ENCODE measurements at places on chromosomes 7 and 10.

DNA sequence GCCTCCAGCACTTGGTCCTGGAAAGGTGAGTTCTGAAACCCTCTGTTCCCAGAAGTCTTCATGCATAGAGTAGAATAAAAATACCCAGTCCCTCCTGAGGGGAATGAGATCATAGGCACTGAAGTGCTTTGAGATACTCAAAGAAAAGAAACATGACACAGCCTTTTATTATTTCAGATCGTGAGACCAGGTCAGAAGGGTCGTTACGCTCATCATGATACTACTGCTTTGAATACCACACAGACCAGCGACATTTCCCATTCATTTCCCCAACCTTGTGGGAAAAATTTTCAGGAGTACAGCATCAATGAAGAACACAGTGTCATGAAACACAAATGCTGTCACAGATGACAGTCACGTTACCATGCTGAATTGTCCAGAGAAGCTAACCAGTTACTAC lies 15.0 kb downstream of the CLRN3 start:
- DNase-seq = no peak

- no peak for DNase-seq
Observed at GRCh38 chr10:88089498-88089897, 226.1 kb downstream of the PTEN start.

- peak; percentile 73 for DNase-seq
Observed at GRCh38 chr10:34434119-34434594, 380.9 kb downstream of the PARD3 start.

DNA sequence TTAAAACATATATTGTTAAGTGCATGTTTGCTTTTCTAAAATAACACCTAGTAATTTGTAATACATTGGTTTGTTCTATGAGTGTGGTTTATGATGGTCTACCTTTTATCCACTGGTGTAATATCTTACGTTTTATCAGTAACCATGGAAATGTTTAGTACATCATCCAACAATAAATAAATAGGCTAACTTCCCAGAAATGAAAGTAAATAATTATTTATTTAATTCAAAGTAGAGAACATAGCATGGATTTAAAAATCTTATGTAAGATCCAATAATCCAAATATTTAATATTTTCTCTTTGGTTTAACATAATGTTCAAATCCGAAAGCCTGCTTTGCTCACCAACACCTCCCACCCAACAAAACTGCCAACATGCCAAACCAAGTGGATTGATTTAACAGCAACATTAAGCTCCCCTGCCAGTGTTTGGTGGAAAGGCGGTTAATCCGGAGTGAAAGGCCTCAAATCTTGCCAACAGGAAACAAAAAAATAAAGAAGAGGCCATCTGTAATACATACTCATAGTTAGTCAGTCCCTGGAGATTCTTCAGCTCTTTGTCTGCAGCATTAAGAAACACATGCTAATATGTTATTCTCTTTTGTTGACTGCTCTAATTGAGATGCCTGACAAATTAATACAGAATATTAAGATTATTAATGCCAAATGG lies 897.8 kb downstream of the CNTNAP2 start:
- no peak for DNase-seq

- DNase-seq = peak; percentile 67
Observed at GRCh38 chr7:139457153-139457946, 26.1 kb downstream of the KLRG2 start.

DNA sequence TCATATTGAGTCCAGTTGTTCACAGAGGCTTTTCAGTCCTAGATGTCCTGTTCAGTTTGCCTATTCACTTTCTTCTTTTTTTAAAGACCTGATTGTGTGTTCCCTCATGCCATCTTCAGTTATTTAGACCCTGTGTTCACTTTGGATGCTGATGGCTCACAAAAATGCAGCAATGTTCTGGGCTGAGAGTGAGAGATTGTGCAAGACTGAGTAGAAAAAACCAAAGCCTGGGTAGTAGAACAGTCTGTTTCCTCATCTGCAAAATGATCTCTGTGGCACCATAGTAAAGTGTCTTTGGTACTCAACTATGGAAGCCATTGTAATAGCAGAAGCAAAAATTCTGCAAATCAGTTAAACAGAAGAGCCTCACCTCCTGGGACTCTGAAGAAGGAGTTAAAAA lies 43.2 kb downstream of the AKR1B1 start:
- DNase-seq = no peak

DNA sequence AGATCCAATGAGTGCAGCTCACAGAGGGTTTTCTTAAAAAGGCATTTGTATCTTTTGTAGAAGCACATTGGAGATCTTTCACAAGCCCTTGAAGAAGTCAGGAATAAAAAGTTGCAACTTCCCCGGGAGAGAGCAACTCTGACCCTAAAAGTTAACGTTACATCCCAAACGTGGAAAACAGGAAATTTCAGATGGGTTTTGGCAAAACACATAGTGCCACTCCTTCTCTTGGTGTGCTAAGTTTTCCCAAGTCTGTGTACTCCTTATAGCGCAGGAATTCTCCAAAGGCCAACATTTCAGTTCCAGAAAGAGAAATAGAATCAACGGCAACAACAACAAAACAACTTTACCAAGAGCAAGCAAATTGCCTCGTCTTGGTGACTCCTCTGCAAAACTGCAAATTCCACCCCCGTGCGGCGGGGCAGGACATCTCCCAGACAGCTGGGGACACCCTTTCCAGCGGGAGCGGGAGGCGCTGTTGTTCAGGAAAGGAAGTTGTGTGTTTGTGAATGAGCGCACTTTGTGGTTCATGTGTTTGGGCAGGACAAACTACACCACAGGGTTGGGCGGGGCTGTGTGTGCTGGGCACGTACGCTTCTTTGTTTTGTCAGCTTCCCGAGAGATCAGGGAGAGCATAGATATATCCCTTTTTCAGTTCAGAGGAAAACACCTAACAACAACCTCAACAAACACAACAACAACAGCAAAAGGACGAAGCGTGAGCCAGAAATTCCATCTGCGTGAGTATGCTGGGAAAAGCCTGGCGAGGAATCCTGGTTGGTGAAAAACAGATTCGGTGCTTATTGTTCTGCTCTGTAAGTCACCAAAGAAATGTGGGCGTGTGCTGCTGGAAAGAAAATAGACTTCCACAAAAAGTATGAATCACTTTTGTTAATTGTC lies 294.7 kb upstream of the PITRM1 start:
- DNase-seq = peak; percentile 99

- peak; percentile 82 for DNase-seq
Observed at GRCh38 chr7:117119192-117119924, 166.1 kb downstream of the ST7 start.

GRCh38 chr7:88845091-88845490 lies 49.6 kb upstream of the TEX47 start:
- DNase-seq = no peak

- no peak for DNase-seq
Observed at GRCh38 chr7:97269741-97270140, 152.2 kb downstream of the SDHAF3 start.

DNA sequence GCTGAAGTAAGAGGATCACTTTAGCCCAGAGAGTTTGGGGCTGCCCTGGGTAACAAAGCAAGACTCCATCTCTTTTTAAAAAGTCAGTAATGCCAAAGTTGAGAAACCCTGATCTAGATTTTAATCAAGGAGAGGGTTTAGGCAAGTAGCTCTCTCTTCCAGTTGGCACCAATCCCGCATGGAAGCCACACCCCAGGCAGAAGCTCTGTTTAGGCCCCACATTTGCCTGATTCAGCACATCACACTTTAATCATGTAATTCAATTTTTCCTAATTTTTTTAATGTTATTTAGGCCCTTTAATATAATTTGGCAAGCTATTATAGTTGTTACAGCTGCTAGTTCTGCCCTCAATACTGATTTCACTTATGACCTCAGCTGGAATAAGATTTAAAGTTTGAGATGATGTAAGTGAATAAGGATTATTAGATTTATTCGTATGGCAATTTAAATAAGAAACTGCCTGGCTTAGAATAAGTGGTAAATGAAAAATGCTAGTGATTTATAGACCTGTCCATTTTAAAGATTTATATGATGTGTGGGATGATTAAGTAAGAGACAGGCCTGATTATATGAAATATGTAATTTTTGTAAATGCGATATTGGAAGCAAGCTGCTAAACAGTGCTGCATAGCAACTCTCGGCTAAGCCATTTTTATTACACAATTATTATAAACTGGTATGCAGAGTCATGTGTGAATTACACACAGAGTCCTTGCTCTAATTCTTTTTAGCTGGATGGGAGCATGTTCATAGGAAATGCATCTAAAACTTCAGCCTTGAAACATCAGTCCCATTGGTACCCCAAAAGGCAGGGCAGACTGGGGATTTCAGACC lies 80.2 kb upstream of the NFE2L3 start:
- DNase-seq = no peak

DNA sequence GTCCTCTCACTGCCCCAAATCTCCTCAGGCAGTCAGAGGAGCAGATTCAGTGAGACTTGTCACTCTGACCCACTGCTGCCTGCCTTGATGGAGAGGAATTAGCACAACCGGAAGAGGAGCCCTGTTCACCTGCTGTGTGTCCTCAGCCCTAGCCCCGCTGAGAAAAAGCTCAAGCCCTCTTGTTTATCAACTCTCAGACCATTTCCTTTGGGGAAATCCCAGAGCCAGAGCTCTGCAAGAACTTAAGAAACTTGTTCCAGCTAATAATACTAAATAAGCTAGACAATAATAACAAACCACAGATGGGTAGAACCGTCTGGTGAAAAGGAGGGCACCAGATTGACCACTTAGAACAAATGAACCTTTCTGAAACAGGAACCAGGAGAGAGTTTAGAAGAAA lies 37.7 kb upstream of the ITGB1 start:
- DNase-seq = no peak

GRCh38 chr7:142391191-142391992 lies 133.5 kb upstream of the PRSS58 start:
- no peak for DNase-seq

- DNase-seq = peak; percentile 57
Observed at GRCh38 chr10:6770846-6771245, 190.8 kb upstream of the PRKCQ start.

- no peak for DNase-seq
Observed at GRCh38 chr10:130871406-130871805, 440.1 kb downstream of the TCERG1L start.

DNA sequence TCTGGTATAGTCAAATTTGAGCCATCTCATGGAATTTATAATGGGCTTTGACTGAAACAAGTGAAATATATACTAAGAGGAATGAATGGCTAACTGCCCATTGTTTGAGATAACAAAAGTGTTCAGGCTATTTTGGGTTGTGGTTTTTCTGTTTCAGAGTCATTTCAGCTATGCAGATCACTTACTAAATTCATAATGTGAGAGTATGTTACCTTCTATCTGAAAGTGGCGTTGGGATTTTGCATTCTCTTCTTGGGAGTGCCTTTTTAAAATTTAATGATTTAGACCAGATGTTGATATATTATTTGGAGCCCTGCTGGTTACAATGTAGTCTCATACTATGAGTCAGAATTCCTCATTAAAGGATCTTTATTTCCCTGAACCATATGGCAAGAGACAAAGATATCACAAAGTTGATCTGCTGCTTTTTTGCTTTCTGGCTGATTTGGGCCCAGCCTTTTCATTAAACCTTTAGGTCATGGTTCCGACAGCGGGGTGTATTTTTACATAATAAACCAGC lies 10.4 kb downstream of the VCL start:
- DNase-seq = peak; percentile 90

- DNase-seq = no peak
Observed at GRCh38 chr10:42992156-42992956, 84.5 kb upstream of the RET start.

- DNase-seq = peak; percentile 25
Observed at GRCh38 chr10:31171402-31172083, 139.9 kb upstream of the ZNF438 start.

DNA sequence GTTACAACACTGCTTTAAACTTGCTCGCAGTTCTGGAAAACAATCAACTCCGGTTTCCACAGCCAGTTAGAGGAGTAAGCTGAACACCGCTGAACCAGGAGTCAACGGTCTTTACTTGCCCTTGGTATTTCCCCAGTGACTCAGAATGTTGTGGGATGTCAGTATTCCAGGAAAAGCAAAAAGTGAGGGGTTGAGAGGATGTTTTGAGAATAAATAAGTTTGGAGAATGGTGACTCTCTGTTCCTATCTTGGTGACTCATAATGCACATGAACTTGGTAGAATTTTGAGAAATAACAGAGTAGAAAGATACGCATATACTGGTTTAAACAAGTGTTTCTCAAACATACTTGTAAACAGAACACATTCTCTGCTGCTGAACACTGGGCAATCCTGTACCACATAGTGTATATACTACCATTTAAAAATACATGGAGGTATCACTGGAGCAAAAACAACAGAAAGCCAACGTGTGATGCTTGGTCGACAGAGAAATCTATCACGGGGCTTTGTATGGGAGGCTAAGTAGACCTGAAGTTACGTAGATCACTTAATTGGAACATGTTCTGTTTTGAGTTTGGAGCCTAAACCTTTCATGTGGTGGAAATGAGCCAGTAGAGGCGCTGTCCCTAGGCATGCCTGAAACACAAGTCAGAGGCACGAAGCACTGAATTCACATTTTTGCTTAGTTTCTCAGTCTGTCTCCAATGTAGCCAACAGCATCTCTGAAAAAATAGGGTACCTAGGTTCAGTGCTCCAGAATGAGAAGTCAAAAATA lies 534.3 kb downstream of the PARD3 start:
- DNase-seq = peak; percentile 98
